ENCODE measurements at places on chromosomes 16 and 17.

DNA sequence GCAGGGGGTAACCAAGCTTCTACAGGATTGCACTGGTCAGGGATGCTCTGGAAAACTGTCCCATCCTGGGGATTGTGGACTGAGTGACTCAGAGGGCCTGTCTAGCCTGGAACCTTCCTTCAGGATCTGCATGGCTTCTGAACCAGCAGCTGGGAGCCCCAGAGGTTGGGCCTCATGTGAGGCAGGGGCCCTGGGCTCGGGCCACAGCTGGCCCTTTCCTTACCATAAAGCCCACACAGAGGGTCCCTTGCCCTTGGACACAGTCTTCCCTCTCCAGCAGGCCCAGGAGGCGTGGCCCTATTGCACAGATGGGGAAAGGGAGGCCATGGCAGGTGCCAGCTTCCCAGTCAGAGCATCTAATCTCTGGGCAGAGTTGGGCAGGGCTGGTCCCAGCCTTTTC is 30.5 kb downstream of the ADCY7 start:
- no peak for DNase-seq

- no peak for DNase-seq
Observed at GRCh38 chr16:88701581-88702370, 4.4 kb downstream of the RNF166 start.

DNA sequence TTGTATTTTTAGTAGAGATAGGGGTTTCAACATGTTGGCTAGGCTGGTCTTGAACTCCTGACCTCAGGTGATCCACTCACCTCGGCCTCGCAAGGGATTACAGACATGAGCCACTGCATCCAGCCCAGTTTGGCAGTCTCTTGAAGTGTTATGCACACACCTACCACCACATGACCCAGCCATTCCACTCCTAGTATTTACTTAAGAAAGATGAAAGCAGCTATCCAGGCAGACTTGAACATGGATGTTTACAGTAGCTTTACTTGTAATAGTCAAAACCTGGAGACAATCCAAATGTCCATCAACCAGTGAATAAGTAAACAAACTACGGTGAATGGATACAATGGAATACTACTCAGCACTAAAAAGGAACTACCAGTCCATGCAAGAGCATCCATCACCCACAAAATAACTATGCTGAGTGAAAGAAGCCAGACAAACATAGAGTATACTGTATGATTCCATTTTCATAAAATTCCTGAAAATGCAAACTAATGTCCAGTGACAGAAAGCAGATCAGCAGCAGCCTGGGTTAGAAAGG is 37.8 kb upstream of the RASD1 start:
- no peak for DNase-seq

DNA sequence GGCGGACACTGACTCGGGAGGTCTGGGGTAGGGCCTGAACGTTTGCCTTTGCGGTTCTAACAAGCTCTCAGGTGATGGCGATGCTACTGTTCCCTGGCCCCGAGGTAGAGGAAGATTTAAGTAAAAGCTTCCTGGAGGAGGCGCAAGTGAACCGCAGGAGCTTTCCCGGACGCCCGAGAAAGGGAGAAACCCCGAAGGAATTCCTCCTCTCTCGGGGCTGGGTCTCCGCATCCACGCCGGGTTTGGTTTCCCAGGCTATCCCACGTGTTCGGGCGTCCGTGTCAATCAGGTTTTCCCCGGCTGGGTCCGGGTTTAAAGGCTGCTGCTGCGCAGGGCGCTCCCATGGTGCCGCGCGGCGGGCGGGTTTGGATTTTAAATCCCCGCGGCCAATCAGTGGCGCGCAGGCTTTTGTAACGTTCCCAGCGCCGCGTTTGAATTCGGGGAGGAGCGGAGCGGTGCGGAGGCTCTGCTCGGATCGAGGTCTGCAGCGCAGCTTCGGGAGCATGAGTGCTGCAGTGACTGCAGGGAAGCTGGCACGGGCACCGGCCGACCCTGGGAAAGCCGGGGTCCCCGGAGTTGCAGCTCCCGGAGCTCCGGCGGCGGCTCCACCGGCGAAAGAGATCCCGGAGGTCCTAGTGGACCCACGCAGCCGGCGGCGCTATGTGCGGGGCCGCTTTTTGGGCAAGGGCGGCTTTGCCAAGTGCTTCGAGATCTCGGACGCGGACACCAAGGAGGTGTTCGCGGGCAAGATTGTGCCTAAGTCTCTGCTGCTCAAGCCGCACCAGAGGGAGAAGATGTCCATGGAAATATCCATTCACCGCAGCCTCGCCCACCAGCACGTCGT is at the start of gene PLK1:
TSS of gene PLK1 (plus strand) at position 460 of the 844 bp plus-strand sequence. CDS start at position 504, 44 bp downstream.
- DNase-seq, result peak; percentile 95

DNA sequence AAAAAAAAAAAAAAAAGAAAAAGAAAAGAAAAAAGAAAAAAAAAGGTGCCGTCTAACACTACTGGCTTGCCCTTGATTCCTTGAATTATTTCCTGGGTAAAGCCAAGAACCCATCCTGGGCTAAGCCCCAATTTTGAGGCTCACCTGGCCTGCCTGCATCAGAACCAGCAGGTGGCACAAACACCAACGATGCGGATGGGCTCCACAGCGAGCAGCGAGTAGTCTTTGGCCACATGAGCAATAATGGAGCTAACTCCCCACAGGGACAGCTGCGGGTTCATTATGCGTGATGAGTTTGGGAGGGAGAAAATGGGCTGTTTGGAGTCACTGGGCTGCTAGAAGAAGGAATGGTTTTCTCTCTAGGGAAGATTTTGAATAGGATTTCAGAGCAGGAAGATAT is 91.1 kb downstream of the ASIC2 start:
- DNase-seq, result peak; percentile 25

GRCh38 chr16:68037841-68038597 is 14.9 kb downstream of the DUS2 start:
- DNase-seq, result no peak

- DNase-seq, result no peak
Observed at GRCh38 chr16:58418601-58419000, 26.3 kb downstream of the GINS3 start.

- no peak for DNase-seq
Observed at GRCh38 chr16:80691111-80691741, 113.2 kb downstream of the CDYL2 start.

GRCh38 chr16:88030498-88030897 is 79.3 kb downstream of the BANP start:
- DNase-seq, result no peak

DNA sequence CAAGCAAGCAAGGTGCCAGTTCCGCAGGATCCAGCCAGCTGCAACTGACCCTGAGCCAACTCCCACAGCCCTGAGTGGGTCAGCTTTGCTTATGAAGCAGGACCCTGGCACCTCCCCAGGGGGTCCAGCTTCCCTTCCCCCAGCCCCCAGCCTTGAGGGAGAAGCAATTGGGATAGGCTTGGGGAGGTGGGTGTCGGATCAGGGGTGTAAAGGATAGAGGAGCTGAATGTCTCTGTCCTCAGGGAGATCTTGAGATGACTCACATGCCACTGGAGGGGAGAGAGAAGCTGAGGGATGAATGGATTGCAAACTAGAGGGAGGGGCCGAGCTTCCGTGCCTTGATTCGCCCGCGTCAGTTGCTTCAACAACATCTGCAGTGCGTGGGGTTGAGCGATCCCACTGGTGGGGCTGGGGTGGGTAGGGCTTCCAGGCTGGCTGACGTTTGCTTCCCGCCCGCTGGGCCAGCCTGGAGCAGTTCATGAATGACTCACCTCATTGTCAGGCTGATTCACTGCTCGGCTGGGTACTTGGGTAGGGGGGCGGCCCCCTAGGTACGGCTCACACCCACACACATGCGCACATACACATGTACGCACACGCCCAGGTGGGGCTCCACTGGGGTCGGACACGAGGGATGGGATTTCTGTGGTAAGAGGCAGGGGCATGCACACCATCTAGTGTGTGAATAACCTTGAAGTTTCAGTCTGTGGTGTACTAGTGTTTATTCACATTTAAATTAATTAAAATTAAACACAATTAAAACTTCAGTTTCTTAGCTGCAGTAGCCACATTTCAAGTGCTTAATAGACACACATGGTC is 3.6 kb upstream of the HROB start:
- DNase-seq, result peak; percentile 61

- no peak for DNase-seq
Observed at GRCh38 chr17:74618451-74618850, 5.1 kb downstream of the CD300E start.

GRCh38 chr17:36863131-36863530 is 74.1 kb upstream of the LHX1 start:
- DNase-seq, result no peak

GRCh38 chr17:74126179-74126900 is 77.1 kb upstream of the RPL38 start:
- no peak for DNase-seq

GRCh38 chr16:67039260-67040020 is 10.5 kb downstream of the CBFB start:
- DNase-seq, result no peak

GRCh38 chr17:50414808-50415207 is 11.2 kb upstream of the ACSF2 start:
- DNase-seq, result no peak

- no peak for DNase-seq
Observed at GRCh38 chr17:37176723-37177122, 199.1 kb upstream of the C17orf78 start.

GRCh38 chr16:50838165-50838564 is 96.3 kb downstream of the CYLD start:
- no peak for DNase-seq

DNA sequence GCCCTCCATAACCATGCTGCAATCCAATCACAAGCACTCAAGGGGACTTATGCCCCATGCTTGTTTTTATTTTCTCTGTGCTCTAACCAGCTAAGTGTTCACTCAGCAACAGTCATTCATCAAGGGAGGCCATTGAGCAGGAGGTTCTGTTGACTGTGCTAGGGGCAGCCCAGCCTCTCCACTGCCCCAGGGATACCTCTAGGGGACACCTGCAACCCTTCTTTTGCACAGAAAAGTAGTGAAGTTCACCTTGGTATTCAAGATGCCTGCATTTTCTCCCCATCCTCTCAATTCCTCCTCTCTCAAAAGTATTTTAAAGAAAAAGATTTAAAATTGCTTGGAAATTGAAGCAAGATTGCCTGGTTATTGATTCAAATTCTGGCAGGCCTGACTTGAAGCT is 124.7 kb upstream of the GNAO1 start:
- no peak for DNase-seq

DNA sequence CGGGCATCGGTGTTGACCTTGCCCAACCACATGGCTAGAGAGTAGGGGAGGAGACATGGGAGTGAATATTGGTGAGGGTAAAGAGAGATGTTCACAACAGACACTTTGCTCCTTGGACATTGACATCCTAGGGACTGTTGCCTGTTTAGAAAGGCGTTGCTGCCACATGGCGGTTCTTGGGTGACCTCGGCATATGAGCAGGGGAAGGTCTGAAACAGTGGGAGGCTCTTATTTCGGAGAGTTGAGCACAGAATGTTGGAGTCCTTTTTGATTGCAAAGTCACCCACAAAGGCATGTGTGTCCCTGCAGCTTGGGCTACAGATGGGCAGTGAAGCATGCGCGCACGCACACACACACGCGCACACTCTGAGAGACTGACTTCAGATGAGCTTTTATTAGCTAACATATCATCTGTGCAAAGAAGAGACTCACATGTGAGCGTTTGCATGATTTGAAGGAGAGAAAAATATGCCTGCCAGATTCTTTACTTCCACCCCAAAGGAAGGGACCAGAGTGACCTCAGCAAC is 104.4 kb downstream of the SHISA9 start:
- no peak for DNase-seq

- peak; percentile 7 for DNase-seq
Observed at GRCh38 chr16:74034862-74035261, 261.8 kb upstream of the PSMD7 start.

DNA sequence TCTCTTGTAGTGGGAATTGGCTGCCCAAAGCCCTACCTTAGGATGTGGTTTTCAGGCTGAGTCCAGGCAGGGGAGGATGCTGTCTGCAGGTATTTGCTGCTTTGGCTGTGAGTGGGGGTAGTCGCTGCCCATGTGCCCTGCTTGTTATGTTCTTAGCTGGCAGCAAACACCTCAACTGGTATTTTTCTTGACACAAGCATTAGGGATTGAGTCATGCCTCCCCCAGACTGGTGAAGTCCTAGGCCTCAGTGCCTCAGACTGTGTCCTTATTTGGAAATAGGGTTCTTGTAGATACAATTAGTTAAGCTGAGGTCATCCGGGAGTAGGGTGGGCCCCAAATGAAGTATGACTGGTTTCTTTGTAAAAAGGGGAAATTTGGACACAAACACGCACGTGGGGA is 808.3 kb upstream of the EEF2KMT start:
- no peak for DNase-seq

Measured in T47D (cell line).